ENCODE measurements at places on chromosomes 6 and 20. TPM values are rescaled to one million over a fixed set of nuclear protein-coding genes. Genes with fewer than 3 reads are reported as not detected.

RIN2 gene
- 23.4 TPM for total RNA-seq

OR2J2 gene
- total RNA-seq: not detected

SMOC2 gene
- not detected for total RNA-seq

MEA1 gene
- 87.9 TPM for total RNA-seq

MOG gene
- not detected for total RNA-seq

PRL gene
- not detected for total RNA-seq

F13A1 gene
- total RNA-seq: not detected

LRRC1 gene
- total RNA-seq: 5.8 TPM

GATA5 gene
- total RNA-seq: 0.37 TPM

NKAIN4 gene
- total RNA-seq: 5.2 TPM

SLC17A2 gene
- total RNA-seq: not detected

Measured in A549 treated with GW870086 at 1 μM for 4 hours (cell line).